ENCODE measurements at places on chromosomes 5 and 9. TPM values are rescaled to one million over a fixed set of nuclear protein-coding genes. Genes with fewer than 3 reads are reported as not detected.

The C9 gene
- polyA plus RNA-seq: 0.53 TPM

DNA sequence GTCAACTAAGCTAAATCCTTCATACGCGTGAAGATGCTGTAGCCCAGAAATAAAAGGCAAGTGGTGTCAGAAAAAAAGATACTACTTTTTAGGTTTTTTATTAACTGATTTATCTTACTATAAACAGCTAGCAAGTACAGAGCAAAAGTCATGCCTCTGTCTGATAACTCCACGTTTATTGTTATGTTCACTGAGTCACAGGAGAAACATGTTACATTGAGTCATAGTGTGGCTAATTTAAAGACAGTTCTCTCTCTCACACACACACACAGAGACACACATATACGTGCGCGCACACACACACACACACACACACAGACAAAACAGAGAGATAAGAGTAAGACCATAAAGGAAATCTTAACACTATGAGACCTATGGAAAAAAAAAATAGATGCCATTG, 770.0 kb upstream of the CDH10 start:
- DNase-seq: no peak

- no peak for DNase-seq
Observed at GRCh38 chr5:10229306-10230048, 20.2 kb downstream of the ATPSCKMT start.

The ANKRD34B gene
- polyA plus RNA-seq: 0.26 TPM

- no peak for DNase-seq
Observed at GRCh38 chr5:31605920-31606319, 33.0 kb upstream of the PDZD2 start.

The C9orf50 gene
- 1.2 TPM for polyA plus RNA-seq

- DNase-seq: no peak
Observed at GRCh38 chr5:107673039-107673367, 2.3 kb upstream of the EFNA5 start.

- DNase-seq: no peak
Observed at GRCh38 chr5:127758766-127759283, 55.6 kb downstream of the CCDC192 start.

The MSMP gene
- polyA plus RNA-seq: 1.3 TPM

GRCh38 chr5:79857714-79858409, 133.2 kb downstream of the MTX3 start:
- peak; percentile 67 for DNase-seq

- DNase-seq: no peak
Observed at GRCh38 chr5:121962347-121962670, 534 bp downstream of the SRFBP1 start.

The AGXT2 gene
- polyA plus RNA-seq: 60.3 TPM

The HACD4 gene
- polyA plus RNA-seq: 3.2 TPM

The INSL4 gene
- not detected for polyA plus RNA-seq

The PRUNE2 gene
- 14.1 TPM for polyA plus RNA-seq

The TGFBR1 gene
- 41.8 TPM for polyA plus RNA-seq

The DIRAS2 gene
- 4.9 TPM for polyA plus RNA-seq

GRCh38 chr9:78767490-78767889, 470.6 kb downstream of the PSAT1 start:
- DNase-seq: no peak

GRCh38 chr5:9231842-9232241, 314.0 kb downstream of the SEMA5A start:
- DNase-seq: no peak

The CCNJL gene
- polyA plus RNA-seq: 8.5 TPM

The IFNK gene
- not detected for polyA plus RNA-seq

DNA sequence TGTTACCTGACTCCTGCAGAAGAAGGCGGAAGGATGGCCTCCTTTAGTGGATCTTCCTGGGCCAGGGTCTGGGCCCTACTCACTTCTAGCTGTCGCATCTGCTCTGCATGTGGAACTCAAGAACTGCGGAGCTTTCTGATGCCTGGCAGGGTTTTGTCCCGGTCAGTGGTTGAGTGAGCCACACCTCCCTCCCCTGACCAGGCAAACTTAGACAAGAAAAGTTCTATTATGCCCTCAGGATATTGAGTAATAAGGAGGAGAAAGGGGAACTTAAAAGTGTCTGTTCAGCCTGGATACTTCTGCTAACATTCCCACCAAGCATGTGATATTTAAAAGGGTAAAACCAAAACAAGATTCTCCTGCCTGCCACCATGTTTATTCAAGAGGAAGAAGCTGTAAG, at the start of gene FYB1:
FYB1 (minus strand) TSS at position 127 of the 400 bp plus-strand sequence. CDS start 16,603 bp downstream, outside the sequence.
- peak; percentile 15 for DNase-seq

All from renal pelvis (tissue), 12 donors.